ENCODE measurements at places on chromosomes 6 and 20.

- DNase-seq, result no peak
These were observed 40.1 kb upstream of the PTCHD4 start for GRCh38 chr6:48151142-48151541.

GRCh38 chr6:15322781-15323536, 77.1 kb downstream of the JARID2 start:
- no peak for DNase-seq

DNA sequence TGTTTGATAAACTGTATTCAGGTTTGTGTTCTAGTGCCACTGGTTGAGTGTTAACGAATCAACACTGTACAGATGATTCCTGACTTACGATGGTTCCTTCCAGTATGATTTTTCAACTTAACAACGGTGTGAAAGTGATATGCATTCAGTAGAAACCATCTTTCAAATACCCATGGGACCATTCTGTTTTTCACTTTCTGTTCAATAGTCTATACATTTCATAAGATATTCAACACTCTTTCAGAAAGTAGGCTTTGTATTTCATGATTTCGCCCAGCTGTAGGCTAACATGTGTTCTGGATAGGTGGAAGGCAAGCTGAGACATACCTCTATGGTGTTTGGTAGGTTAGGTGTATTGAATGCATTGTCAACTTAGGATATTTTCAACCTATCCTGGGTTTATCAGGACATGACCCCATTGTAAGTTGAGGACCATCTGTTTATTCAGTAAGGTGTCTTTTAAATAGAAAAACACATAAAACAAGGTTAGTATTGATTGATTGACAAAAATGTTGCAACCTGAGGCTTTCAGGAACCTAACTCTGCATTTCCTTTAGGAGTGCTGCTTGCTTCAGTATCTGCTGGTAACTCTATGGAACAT, 32.3 kb downstream of the SYNJ2 start:
- no peak for DNase-seq

DNA sequence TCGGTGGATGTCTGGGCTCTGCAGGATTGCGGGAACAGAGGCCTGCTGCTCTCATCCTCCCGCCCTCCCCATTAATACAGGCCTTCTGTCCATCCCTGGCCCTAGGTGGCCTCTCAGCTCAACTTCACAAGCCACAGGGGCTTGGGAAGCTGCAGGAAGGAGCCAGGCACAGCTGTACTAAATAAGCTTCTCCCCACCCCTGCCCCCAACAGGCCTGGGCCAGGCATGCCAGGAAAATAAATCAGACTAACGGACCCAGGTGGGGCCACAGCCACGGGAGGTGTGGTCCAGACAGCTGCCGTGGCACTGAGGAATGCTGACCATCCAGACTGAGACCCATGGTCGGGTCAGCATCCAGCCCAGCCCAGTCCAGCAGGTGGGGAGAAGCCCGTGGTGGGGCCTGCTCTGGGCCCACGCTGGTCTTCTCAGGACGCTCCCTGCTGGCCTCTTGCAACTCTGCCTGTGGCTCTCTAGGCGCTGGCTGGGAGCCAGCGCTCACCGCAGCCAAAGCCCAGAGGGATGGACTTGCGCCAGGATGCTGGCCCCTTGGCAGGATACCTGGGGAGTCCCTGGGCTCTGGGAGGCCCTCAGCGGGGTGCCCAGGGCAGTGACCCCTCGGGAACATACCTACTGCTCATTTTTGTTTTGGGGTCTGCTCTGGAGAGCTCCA, 8.6 kb upstream of the YTHDF1 start:
- no peak for DNase-seq

- DNase-seq, result no peak
These were observed 338.5 kb upstream of the SPTLC3 start for GRCh38 chr20:12670301-12670700.

- no peak for DNase-seq
These were observed 130.5 kb upstream of the DTNBP1 start for GRCh38 chr6:15793288-15793687.

GRCh38 chr6:159422041-159422984, 253.1 kb downstream of the FNDC1 start:
- no peak for DNase-seq

DNA sequence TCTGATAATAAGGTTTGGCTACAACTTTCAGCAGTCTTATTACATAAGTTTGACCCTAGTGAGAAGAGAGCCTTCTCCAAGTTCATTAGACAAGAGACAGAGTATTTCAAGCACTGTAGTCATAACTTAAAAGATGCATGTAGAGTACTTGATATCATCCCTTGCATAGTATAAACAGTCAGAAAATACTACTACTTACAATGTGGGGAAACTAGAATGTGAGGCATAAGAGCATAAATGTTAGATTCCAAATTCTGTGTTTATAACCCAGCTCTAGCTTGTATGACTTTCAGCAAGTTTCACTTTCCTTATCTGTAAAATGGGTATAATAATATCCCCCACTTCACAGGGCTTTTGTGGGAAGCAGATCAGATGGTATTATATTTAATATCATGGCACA, 56.8 kb upstream of the TMEM200A start:
- DNase-seq, result no peak

GRCh38 chr20:59753836-59754235, 149.5 kb downstream of the PHACTR3 start:
- no peak for DNase-seq

- DNase-seq, result no peak
These were observed 73.2 kb downstream of the INSM1 start for GRCh38 chr20:20440886-20441658.

- no peak for DNase-seq
These were observed 486 bp downstream of the FKBP1A start for GRCh38 chr20:1392443-1392692.

DNA sequence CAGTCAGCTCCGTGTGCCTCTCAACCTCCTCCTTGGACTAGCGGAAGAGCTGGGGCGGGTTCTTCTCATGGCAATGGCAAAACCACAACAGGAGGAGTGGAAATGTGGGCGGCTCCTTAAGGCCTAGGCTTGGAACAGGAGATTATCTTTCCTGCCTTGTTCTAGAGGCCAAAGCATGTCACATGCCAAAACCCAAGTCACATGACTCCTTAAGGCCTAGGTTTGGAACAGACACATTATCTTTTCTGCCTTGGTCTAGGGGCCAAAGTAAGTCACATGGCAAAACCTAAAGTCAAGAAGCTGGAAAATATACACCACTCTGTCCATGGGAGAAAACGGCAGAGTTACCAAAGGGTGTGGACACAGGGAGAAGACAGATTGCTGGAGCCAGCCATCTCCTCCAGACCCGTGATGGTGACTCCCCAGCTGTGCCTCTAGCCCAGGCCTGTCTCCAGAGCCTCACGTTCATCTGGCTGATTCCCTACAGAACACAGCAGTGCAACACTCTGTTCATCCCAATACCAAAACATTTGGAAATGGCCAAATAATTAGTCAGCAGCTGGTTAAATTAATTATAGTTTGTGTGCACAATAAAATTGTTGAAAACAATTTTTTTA, 34.2 kb downstream of the ANKRD60 start:
- DNase-seq, result no peak
